NCI-H2029 (cell line): ENCODE measurements at places on chromosomes 1 and 21.

DNA sequence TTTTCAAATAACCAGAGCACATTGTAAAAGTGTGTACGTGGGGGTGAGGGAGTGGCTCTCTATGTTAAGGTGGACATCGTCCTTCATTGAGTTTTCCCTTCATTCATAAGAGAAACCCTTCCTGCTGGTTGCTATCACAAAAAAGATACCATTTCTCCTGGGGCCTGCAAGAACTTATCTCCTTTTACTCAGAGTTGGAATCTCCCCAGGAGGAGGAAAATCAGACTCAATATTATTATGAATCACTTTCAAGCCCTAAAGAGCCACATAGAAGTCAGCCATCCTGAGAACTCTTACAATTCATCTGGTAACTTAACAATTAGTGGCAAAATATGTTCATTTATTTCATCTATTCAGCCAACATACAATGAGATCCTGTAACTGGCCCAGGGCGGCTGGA is 27.1 kb upstream of the TGFBR3 start:
- DNase-seq, result no peak

DNA sequence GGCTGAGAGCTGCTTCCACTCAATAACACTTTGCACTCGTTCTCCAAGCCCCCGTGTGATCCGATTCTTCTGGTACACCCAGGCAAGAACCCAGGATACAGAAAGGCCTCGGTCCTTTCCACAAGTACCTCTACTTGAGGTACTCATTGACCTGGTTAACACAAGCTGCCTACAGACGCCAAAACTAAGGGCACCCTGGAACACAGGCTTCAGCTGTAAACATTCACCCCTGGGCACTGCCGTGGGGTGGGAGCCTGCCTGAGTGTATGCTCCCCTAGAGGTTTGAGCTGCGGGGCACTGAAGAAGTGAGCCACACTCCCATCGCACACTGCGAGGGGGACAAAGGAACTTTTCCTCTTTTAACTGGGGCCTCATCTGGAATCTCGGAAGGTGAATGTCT is 30.5 kb downstream of the LRRC3 start:
- DNase-seq, result no peak

DNA sequence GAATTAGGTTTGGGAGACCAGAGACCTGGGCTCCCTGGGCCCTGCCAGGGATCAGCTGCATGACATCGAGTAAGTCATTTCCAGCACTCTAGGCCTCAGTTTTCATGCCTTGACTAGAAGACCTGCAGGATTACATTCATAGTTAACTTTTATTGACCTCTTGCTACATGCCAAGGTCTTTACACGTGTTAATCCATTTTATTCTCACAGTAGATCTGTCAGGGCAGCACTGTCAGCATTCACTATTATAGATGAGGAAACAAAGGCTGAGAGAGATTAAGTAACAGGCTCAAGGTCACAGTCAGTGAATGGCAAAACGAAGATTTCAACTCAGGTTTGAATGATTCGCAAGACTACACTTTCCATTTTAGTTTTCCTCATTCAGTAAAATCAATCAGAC is 37.0 kb downstream of the PGM1 start:
- DNase-seq, result no peak

- no peak for DNase-seq
These were observed 2.8 kb downstream of the USP21 start for GRCh38 chr1:161162052-161162451.

GRCh38 chr1:3681231-3681897 is 29.0 kb downstream of the TP73 start:
- no peak for DNase-seq

DNA sequence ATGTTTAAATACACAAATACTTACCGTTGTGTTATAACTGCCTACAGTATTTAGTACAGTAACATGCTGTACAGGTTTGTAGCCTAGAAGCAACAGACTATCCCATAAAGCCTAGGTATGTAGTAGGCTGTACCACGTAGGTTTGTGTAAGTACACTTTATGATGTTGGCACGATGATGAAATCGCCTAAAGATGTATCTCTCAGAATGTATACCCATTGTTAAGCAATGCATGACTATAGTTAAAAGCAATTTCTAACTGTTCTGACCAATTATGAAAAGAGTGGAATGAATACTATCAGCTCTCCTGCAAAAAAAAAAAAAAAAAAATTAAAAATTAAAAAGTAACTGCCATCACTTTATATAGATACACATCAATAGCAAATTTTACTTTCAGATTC is 11.4 kb downstream of the HP1BP3 start:
- DNase-seq, result no peak

GRCh38 chr1:20385630-20386029 is 95.0 kb downstream of the VWA5B1 start:
- no peak for DNase-seq

DNA sequence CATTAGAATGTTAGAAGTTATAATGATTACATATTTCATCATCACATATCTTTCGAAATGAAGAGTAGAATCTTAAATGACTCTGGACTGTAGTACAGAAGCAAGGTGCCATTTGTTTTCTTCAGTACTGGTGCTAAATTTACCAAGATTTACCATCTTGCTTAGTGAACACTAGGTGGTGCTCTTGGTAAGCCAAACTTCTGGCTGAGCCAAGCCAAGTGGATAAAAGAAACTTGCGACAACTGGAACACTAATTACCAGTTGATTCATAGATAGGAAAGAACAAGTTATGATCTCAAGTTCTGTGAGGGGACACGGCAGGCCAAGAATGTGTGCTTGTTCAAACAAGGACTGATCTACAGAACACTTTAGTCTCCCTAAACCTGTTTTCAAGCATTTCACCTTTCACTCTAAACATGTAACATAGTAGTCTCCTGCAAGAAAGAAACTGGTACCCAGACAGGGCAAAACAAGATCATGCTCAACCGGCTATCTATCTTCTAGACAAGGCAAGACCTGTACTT is 19.8 kb downstream of the SPRTN start:
- peak; percentile 48 for DNase-seq

- no peak for DNase-seq
These were observed 128.3 kb downstream of the NRDC start for GRCh38 chr1:51750218-51750617.

GRCh38 chr1:9235096-9235459 is 504 bp downstream of the H6PD start:
- no peak for DNase-seq

- DNase-seq, result no peak
These were observed 1.7 kb downstream of the RNF223 start for GRCh38 chr1:1072299-1072848.

DNA sequence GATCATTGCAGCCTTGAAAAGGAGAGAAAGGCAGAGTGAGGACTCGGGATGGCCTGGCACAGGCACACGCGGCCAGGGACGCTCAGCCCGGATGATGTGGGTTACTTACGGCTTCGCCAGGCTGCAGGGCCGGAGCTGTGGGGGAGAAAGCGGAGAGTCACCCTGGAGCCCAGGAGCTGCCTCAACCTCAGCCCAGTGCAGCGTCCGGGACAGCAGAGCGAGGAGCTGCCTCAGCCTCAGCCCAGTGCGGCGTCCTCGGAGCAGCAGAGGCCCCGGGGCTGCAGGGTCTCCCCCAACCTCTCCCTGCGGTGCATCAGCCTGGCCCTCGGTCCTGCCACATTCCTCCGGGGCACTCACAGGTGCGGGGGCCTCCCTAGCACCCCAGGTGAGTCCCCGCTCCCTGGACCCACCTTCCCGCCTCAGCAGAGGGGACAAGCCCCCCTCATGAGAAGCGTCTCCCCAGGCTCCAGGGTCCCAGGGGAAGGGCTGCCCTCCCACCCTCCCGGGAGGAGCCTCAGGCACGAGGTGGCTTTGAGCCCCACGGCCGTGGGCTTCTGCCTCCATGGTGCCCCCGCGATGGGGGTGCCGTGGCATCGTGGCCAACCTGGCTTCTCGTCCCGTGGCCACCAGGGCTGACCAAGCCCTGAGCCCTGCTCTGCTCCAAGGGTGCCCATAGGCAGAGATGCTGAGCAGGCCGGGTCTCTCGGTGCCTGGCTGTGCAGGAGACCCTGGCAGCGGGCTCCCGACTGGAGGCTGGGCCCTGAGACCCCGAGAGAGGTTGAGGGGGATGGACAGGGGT is 10.5 kb upstream of the RNF223 start:
- no peak for DNase-seq

- DNase-seq, result no peak
These were observed 342.5 kb upstream of the ADGRL2 start for GRCh38 chr1:81458186-81458585.

- no peak for DNase-seq
These were observed 6.0 kb upstream of the MYOG start for GRCh38 chr1:203091761-203092330.

GRCh38 chr1:167344112-167344511 is 123.4 kb downstream of the POU2F1 start:
- DNase-seq, result no peak

DNA sequence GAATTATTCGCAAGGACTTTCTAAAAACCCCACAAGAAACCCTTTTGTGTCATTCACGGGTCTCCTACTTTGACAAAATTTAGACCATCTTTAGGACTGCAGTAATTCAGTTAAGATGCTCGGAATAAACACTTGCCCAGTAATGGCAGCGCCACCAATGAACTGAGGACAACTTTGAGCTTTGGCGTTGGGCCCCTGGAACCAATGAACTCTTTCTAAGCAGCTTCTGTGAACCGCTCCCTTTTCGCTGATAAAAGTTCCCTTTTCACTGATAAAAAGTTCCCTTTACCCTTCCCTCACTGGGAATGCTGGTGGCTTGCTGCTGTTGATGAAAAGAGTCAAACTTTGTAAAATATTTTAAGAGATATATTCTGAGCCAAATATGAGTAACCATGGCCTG is 1.5 kb upstream of the MRPL55 start:
- no peak for DNase-seq
